AG04449 (cell line): ENCODE measurements at places on chromosomes 1 and 21.

GRCh38 chr1:222223010-222223409 lies 324.9 kb downstream of the HHIPL2 start:
- DNase-seq: no peak

- DNase-seq: no peak
These were observed 62.6 kb upstream of the CD1D start for GRCh38 chr1:158117854-158118704.

GRCh38 chr1:27571439-27572018 lies 32.4 kb downstream of the AHDC1 start:
- no peak for DNase-seq

DNA sequence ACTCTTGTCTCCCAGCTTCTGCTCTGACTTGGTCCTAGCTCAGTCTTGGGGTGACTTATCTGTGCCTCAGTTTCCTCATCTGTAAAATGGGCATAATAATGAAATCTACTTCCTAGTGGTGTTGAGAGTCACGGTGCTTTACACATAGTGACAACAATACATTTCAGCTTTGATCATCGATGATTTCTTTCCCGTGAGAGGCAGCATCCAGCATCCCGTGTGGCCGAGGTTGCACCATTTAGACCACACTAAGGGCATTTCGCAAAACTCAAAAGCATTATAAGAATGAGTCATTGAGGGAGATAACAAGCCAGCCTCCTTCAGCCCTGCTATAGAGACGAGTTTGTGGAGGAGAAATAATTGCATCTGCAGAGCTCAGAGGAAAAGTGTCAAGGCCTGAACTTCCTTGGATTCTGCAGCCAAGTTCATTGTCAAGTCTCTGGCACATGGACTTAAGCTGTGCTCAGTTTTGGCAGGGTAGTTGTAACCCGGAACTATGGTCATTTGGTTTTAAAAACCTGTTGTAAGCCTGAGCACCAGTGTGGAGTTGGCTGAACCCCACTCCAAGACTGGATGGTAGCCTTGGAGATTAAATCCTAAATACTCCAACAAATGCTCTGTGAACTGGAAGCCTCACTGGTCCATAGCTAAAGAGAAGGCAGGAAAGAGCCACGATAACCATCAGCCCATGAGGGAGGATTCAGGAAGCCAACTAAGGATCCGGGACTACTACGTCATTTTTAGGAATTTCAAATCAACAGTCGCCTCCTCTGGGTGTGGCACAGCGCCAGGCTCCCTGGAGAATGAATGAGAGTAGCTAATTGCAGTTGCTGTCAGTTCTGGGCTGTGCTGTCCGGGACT lies 64.2 kb downstream of the TCP10L start:
- DNase-seq: peak; percentile 84

DNA sequence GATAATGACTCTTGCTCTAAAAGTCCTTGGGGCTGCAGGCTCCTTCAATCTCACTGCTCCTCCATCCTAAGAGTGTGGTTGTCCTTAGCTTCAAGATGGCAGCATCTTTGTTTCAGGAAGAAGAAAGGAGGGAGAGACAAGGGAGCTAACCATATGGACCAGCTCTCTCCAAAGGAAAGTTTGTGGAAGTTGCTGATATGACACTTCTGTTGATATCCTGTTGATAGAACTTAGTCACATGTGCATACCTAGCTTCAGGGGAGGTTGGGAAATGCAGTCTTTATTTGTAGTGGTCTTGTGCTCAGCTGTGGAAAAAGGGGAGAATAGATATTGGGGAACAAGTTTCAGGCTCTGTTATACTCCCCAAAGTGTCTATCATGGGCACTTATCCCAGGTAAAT lies 186.9 kb downstream of the GIPC2 start:
- DNase-seq: no peak

DNA sequence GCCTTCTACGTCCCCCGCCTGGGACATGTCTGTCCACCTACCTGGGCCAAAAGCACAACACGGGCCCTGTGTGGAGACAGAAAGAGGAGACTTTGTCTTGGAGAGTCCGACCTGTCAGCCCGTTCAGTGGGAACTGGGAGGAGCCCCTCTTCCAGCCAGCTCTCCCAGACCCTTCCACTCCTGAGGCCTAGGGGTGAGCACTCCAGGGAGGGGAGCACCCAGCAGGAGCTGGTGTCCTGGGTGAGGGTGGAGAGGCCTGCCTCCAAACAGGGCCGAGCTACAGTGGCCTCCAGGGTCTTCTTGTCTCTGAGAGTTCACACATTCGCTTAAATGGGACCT lies 546 bp downstream of the SPOCD1 start:
- DNase-seq: no peak

GRCh38 chr21:41065539-41065938 lies 102.4 kb upstream of the BACE2 start:
- no peak for DNase-seq

GRCh38 chr1:173870252-173871075 lies 2.3 kb downstream of the ZBTB37 start:
- no peak for DNase-seq
